Stomach (tissue), 19 donors: ENCODE measurements at places on chromosomes 3 and 15. TPM values are rescaled to one million over a fixed set of nuclear protein-coding genes. Genes with fewer than 3 reads are reported as not detected.

The PRKCD gene
- total RNA-seq: 33.6 TPM

The EXD1 gene
- total RNA-seq: not detected

The PP2D1 gene
- total RNA-seq: not detected

The THRB gene
- 37.1 TPM for total RNA-seq

The CCDC39 gene
- total RNA-seq: 0.72 TPM

- no peak for DNase-seq
These were observed 54.4 kb upstream of the THUMPD3 start for GRCh38 chr3:9308298-9308990.

- DNase-seq: no peak
These were observed 40.1 kb upstream of the CD47 start for GRCh38 chr3:108130701-108131474.

DNA sequence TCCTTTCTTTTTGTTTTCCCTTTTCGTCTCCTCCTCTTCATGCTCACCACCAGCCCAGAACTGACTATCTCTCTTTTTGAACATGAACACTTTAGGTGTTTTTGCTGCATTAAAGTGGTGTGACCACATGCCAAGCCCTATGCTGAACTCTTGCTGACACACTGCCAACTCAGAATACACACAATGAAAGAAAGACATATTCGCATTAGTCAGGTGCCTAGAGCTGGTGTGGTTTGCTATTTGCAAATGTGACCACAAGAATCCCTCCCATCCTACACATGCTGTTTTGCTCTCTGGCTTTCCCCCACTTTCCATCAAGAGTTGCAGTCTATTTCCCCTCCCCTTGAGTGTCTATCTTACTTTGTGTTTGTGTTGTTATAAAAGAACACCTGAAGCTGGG, 967.8 kb upstream of the CFAP20DC start:
- DNase-seq: no peak

DNA sequence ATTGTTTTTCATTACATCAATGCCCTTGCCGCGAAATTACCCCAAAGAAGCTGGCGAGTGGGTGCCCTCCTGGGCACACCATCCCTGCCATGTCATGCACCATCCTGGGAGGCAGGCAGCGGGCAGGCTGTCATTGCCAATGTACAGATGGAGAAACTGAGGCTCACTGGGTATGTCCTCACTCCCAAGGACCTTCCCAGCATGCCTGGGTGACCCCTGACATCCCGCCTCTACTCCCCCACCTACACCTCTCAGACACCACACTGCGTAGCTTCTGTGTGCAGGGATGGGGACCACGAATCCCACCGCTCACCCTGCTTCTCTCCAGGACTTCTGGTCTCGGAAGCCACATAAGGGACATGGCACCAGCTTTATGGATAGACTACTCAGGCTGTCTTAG, 41.0 kb upstream of the SLC41A3 start:
- DNase-seq: no peak
